Heart right ventricle (tissue), 16 donors: ENCODE measurements at places on chromosomes 2 and 18. TPM values are rescaled to one million over a fixed set of nuclear protein-coding genes. Genes with fewer than 3 reads are reported as not detected.

POTEF gene
- not detected for total RNA-seq

- no peaks in the 10 kb centered on the region for H3K36me3 ChIP-seq
- H3K4me1 ChIP-seq: no peaks in the 10 kb centered on the region
- H3K27ac ChIP-seq: no peak overlapping the region
- H3K27me3 ChIP-seq: no peaks in the 10 kb centered on the region
These were observed 10.7 kb downstream of the SLC25A12 start for GRCh38 chr2:171883275-171883893.

DNA sequence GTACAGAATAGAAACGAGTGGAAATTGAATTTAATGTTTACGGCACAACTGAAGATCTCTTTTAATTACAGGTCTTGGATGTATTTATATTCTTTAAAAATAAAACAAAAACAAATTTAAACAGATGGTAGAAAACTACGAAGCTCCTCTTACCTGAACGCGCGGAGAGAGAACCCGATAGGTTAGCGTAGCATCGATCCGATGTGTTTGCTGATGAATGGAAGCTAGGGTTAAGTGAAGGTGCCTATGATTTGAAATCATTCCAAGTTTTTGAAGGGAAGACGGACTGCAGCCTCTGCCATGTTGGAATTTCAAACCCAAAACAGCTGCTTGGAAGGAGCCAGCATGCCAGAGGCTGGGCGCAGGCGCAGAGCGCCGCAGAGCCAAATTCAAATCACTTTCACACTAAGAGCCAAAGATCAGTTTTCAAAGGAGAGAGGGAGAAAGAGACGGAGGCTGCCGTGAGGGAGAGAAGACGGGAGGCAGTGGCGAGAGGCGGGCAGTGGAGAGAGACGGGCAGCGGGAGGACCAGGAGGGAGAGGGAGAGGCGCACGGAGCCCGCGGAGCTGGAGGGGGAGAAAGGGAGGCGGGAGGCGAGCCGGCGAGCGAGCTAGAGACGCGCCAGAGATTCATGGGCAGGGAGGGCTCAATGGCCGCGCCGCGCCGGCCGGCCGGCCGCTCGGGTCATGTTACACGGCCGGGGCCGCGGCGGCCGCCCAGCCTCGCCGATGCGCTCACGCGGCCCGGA is at the start of gene FIGN:
Gene FIGN, minus strand, starts transcription at position 324 of the 748 bp plus-strand sequence. CDS start 1,081 bp downstream, outside the sequence.
- DNase-seq: peak; percentile 77
- no peaks in the 10 kb centered on the region for H3K36me3 ChIP-seq
- H3K4me3 ChIP-seq: peak within 1 kb of the TSS; percentile 71

DNA sequence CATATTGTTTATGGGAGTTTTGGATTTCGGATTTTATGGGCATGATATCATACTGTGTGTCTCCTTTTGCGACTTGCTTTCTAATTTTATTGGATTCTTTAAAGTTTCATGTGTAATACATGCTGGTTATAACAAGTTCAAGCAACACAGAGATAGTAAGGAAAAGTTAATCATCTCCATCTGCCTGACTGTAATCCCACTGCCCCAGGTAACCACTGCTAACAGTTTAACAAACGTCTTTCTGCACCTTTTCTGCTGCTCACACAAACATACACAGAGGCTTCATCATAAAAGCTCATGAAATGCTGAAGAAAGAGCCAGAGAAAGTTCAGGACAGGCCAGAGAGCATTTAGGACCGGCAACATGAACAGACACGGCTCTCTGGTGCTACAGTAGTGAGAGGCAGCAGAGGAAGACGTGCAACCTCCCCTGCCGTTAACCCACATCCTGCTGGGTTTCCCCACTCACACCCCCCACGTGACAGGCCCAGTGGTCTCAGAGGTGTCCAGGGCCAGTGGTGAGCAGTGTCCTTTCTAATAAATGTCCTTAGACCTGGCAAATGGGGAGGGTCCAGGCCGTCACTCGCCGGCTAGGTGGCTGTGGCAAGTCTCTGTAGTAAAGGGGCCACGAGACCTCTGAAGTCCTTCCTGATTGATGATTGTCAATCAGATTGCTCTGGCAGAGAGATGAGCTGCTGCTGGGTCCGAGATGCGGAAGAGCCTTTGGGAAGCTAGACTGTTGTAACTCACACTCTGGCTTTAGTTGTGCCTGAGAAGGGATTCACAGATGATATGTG is 43.0 kb upstream of the SLC1A4 start:
- H3K4me3 ChIP-seq: peak overlapping the region; percentile 12
- no peaks in the 10 kb centered on the region for H3K36me3 ChIP-seq
- no peaks in the 10 kb centered on the region for H3K4me1 ChIP-seq
- no peak for DNase-seq

KIAA2012 gene
- not detected for total RNA-seq

GRCh38 chr2:17223211-17223610 is 295.0 kb downstream of the RAD51AP2 start:
- no peaks in the 10 kb centered on the region for H3K27me3 ChIP-seq
- H3K4me3 ChIP-seq: no peak overlapping the region
- no peaks in the 10 kb centered on the region for H3K4me1 ChIP-seq
- DNase-seq: no peak
- no peaks in the 10 kb centered on the region for H3K36me3 ChIP-seq

NLRC4 gene
- 0.60 TPM for total RNA-seq

DNA sequence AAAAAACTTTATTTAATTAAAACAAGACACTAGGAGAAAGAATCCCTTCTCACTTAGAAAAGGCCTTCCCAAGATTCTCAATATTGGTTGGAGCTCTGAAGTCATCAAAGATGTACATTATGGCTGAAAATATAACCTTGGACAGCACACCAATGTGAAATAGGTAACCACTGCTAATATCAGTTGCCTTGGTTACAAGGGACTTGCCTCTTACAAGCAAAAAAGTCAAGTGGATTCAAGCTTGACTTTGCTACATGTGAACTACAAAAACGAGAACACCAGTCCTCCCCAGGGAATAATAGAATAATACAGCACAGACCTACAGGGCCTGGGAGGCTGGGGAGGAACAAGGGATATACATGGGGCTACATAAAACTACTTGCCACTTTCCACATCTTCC is 46.1 kb downstream of the NABP1 start:
- H3K27me3 ChIP-seq: no peaks in the 10 kb centered on the region
- H3K4me3 ChIP-seq: no peak overlapping the region
- no peaks in the 10 kb centered on the region for H3K4me1 ChIP-seq
- no peaks in the 10 kb centered on the region for H3K36me3 ChIP-seq
- no peak overlapping the region for H3K27ac ChIP-seq

DNA sequence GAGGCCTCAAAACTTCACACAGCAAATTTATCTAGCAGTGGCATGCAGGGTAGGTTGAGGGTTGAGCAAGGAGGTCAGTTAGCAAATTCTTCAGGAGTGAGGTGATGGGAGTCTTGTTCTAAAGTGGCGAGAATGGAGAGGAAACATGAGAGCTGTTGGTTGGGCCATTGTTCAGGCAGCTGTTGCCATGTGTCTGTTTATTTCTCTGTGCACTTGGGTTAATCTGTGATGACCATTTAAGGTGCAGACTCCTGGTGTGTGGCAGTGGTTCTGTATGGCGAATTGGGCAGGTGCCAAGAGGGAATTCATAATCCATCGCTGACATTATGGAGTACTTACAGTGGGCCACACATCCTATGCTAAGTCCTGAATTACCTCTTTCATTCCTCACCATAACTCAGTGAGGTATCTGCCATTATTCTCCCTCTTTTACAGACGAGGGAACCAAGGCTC is 30.4 kb downstream of the TMEM178A start:
- H3K27ac ChIP-seq: no peak overlapping the region
- no peak for DNase-seq
- H3K4me1 ChIP-seq: peaks cover 28% of the 10 kb centered on the region
- no peaks in the 10 kb centered on the region for H3K36me3 ChIP-seq
- H3K4me3 ChIP-seq: no peak overlapping the region

ERMN gene
- total RNA-seq: not detected

GRCh38 chr2:68245066-68245465 is 7.3 kb downstream of the PPP3R1 start:
- H3K36me3 ChIP-seq: no peaks in the 10 kb centered on the region
- H3K27ac ChIP-seq: no peak overlapping the region
- no peak for DNase-seq
- peaks cover 92% of the 10 kb centered on the region for H3K4me1 ChIP-seq
- H3K4me3 ChIP-seq: no peak overlapping the region
- no peaks in the 10 kb centered on the region for H3K27me3 ChIP-seq

DNA sequence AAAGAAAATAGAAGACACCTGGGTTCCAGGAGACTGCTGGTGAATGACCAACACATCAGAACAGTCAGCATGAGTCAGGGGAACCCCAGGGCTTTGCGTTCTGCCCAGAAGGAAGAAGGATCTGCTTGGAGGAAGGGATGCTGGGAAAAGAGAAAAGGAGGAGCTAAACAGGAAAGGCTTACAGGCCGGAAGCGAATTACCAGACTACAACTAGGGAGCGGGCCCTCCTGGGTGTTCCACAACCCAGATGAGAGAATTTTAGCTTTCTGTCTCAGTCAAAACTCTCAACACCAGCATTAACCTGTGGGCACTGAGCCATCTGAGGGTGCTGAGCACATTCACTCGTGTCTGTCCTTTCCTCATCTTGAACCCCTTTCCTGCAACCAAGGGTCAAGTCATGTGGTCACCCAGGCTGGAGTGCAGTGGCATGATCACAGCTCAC is 19.2 kb downstream of the CDC42EP3 start:
- H3K36me3 ChIP-seq: no peaks in the 10 kb centered on the region
- peaks cover 36% of the 10 kb centered on the region for H3K4me1 ChIP-seq
- peak overlapping the region; percentile 91 for H3K27ac ChIP-seq
- no peaks in the 10 kb centered on the region for H3K27me3 ChIP-seq
- no peak overlapping the region for H3K4me3 ChIP-seq

- no peaks in the 10 kb centered on the region for H3K4me1 ChIP-seq
- no peaks in the 10 kb centered on the region for H3K27me3 ChIP-seq
- DNase-seq: no peak
These were observed 73.1 kb downstream of the RAB3GAP1 start for GRCh38 chr2:135124924-135125886.

GRCh38 chr2:241241669-241242068 is 53.2 kb downstream of the ANO7 start:
- H3K4me3 ChIP-seq: no peak overlapping the region
- no peaks in the 10 kb centered on the region for H3K27me3 ChIP-seq
- H3K4me1 ChIP-seq: no peaks in the 10 kb centered on the region
- H3K36me3 ChIP-seq: peaks cover 100% of the 10 kb centered on the region

- H3K4me3 ChIP-seq: no peak overlapping the region
- no peaks in the 10 kb centered on the region for H3K27me3 ChIP-seq
- H3K4me1 ChIP-seq: no peaks in the 10 kb centered on the region
- no peak for DNase-seq
- no peaks in the 10 kb centered on the region for H3K36me3 ChIP-seq
- no peak overlapping the region for H3K27ac ChIP-seq
These were observed 737.6 kb downstream of the SLC4A3 start for GRCh38 chr2:220365023-220365422.

GRCh38 chr2:80322311-80322920 is 17.9 kb upstream of the LRRTM1 start:
- H3K27ac ChIP-seq: no peak overlapping the region
- DNase-seq: no peak
- no peaks in the 10 kb centered on the region for H3K36me3 ChIP-seq
- H3K4me3 ChIP-seq: no peak overlapping the region

ATP8B1 gene
- 7.2 TPM for total RNA-seq

GRCh38 chr2:25302758-25303375 is 38.9 kb downstream of the DNMT3A start:
- no peak overlapping the region for H3K27ac ChIP-seq
- no peak overlapping the region for H3K4me3 ChIP-seq
- H3K36me3 ChIP-seq: peaks cover 13% of the 10 kb centered on the region
- DNase-seq: no peak
- peaks cover 68% of the 10 kb centered on the region for H3K4me1 ChIP-seq

SULT1C4 gene
- 3.7 TPM for total RNA-seq

GRCh38 chr18:78766651-78767533 is 212.7 kb upstream of the SALL3 start:
- no peaks in the 10 kb centered on the region for H3K4me1 ChIP-seq
- peaks cover 32% of the 10 kb centered on the region for H3K27me3 ChIP-seq
- no peak overlapping the region for H3K27ac ChIP-seq
- no peak overlapping the region for H3K4me3 ChIP-seq

- H3K27ac ChIP-seq: no peak overlapping the region
- no peak for DNase-seq
- no peak overlapping the region for H3K4me3 ChIP-seq
- H3K4me1 ChIP-seq: peaks cover 3% of the 10 kb centered on the region
These were observed 31.2 kb downstream of the C1D start for GRCh38 chr2:68031542-68032160.

- no peak overlapping the region for H3K27ac ChIP-seq
- no peak for DNase-seq
- H3K27me3 ChIP-seq: no peaks in the 10 kb centered on the region
- H3K36me3 ChIP-seq: no peaks in the 10 kb centered on the region
- no peaks in the 10 kb centered on the region for H3K4me1 ChIP-seq
These were observed 1008.6 kb downstream of the TSN start for GRCh38 chr2:122764014-122764413.

CRYBA2 gene
- not detected for total RNA-seq

CCBE1 gene
- 0.50 TPM for total RNA-seq

- DNase-seq: no peak
- H3K27me3 ChIP-seq: no peaks in the 10 kb centered on the region
- no peaks in the 10 kb centered on the region for H3K4me1 ChIP-seq
These were observed 133.7 kb downstream of the MSH2 start for GRCh38 chr2:47536696-47537095.

- peaks cover 9% of the 10 kb centered on the region for H3K4me1 ChIP-seq
- DNase-seq: no peak
- no peak overlapping the region for H3K27ac ChIP-seq
- H3K27me3 ChIP-seq: no peaks in the 10 kb centered on the region
- no peaks in the 10 kb centered on the region for H3K36me3 ChIP-seq
These were observed 235.6 kb upstream of the CDH2 start for GRCh38 chr18:28412521-28412920.

DNA sequence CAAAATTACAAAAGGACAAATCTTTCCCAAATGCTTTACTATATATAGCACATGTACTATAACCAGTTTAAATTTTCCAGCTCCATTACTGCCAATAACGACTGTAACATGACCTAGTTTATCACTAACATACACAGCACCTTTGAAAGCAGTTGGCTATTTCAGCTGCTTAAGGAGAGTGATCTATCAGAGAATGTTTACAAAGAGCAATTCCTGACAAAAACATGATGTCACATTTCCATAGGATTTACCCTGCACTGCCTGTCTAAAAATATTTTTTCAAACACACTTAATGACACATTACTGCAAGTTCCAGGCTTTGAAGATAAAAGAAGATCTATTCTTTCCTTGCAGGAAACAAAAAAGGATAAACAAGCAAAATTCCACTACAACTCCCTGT is 40.6 kb downstream of the ZNF516 start:
- no peaks in the 10 kb centered on the region for H3K27me3 ChIP-seq
- no peak overlapping the region for H3K4me3 ChIP-seq
- no peak overlapping the region for H3K27ac ChIP-seq
- no peak for DNase-seq
- H3K4me1 ChIP-seq: peaks cover 78% of the 10 kb centered on the region
- no peaks in the 10 kb centered on the region for H3K36me3 ChIP-seq

GRCh38 chr2:199433204-199433832 is 24.4 kb downstream of the SATB2 start:
- H3K36me3 ChIP-seq: no peaks in the 10 kb centered on the region
- H3K27ac ChIP-seq: no peak overlapping the region
- H3K4me1 ChIP-seq: no peaks in the 10 kb centered on the region
- H3K27me3 ChIP-seq: no peaks in the 10 kb centered on the region

- H3K27ac ChIP-seq: peak overlapping the region; percentile 95
- peak overlapping the region; percentile 84 for H3K4me3 ChIP-seq
- H3K4me1 ChIP-seq: peaks cover 31% of the 10 kb centered on the region
- H3K36me3 ChIP-seq: peaks cover 13% of the 10 kb centered on the region
- H3K27me3 ChIP-seq: no peaks in the 10 kb centered on the region
These were observed 762 bp downstream of the VPS4B start for GRCh38 chr18:63421514-63421913.

- H3K27me3 ChIP-seq: no peaks in the 10 kb centered on the region
- no peak overlapping the region for H3K4me3 ChIP-seq
- no peaks in the 10 kb centered on the region for H3K36me3 ChIP-seq
These were observed 100.9 kb downstream of the TSN start for GRCh38 chr2:121856360-121856759.
